NCI-H1105 treated with DMSO at 0.1 percent for 48 hours (cell line): ENCODE measurements at places on chromosomes 2 and 18.

DNA sequence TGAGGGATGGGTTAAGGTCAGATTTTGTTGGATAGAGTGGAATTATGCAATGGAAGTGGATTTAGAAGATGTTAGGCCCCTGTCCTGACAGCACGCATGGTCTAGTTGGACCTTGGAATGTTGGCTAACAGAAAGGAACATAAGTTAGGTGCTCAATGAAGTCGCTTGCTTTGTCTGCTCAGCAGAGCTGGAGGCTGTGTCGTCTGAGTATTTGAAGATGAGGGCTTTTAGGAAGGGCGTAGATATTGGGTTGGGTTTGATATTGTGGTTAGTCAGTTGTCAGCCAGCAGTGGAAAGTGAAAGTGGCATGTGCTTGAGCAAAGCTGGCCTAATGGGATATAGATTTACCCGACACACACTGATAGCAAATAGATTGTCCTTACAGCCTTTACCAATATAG lies 239.3 kb downstream of the PRKCE start:
- no peak for DNase-seq

- no peak for DNase-seq
These were observed 39.0 kb downstream of the NPC1 start for GRCh38 chr18:23547306-23547705.

- DNase-seq: no peak
These were observed 295.9 kb upstream of the LINC00305 start for GRCh38 chr18:64444819-64445218.

DNA sequence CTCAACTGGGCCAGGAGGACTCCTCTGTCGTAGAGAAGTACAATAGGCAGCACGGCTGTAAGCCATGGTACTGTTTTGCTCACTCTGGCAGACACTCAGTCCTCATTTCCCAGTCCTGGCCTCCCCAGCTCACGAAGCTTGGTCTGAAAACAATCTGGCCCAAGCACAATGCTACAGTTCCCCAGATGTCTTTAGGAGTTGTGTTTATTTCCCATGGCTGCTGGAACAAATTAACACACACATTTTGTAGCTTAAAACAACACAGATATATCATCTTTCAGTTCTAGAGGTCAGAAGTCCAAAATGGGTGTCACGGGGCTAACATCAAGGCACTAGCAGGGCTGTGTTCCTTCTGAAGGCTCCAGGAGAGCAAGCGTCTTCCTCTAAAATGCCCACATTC lies 13.0 kb downstream of the FABP1 start:
- DNase-seq: no peak

- no peak for DNase-seq
These were observed 229.4 kb downstream of the ZNF516 start for GRCh38 chr18:76265497-76266235.
